ENCODE measurements at places on chromosomes 3 and 15. TPM values are rescaled to one million over a fixed set of nuclear protein-coding genes. Genes with fewer than 3 reads are reported as not detected.

Gene CTXN2
- 0.18 TPM for total RNA-seq

GRCh38 chr3:184440151-184440550 is 60.3 kb downstream of the CHRD start:
- peaks cover 8% of the 10 kb centered on the region for H3K27me3 ChIP-seq
- no peak overlapping the region for H3K4me3 ChIP-seq
- no peaks in the 10 kb centered on the region for H3K4me1 ChIP-seq
- no peak for DNase-seq
- H3K27ac ChIP-seq: no peak overlapping the region

GRCh38 chr3:55639896-55640765 is 153.0 kb upstream of the WNT5A start:
- H3K4me1 ChIP-seq: peaks cover 7% of the 10 kb centered on the region
- no peak overlapping the region for H3K4me3 ChIP-seq
- no peaks in the 10 kb centered on the region for H3K27me3 ChIP-seq

Gene BHLHE40
- 17.4 TPM for total RNA-seq

DNA sequence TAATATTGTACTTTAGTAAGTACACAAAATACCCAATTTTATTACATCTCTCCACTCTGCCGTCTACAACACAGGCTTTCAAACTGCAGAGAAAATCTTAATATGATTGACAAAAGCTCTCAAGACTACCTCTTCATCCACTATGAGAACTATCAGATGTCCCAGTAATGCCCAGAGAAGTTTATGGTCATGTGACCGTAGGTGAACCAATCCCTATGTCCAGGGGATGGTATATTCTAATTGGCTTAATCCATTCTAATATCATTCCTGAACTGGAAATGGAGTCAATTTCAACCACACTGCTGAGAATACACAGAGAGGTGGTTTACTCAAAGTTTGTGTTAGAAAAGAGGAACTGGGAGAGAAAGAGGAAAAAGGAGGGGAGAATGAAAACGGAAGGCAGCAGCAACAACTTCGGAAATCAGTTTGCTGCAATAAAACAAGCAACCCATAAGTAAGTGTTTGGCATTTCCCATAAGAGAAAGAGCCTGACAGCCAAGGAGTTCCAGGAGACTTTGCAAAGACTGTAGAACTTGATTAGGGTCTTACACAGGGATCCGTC is 7.3 kb downstream of the SST start:
- H3K36me3 ChIP-seq: no peaks in the 10 kb centered on the region
- no peak overlapping the region for H3K27ac ChIP-seq
- no peaks in the 10 kb centered on the region for H3K4me1 ChIP-seq
- no peaks in the 10 kb centered on the region for H3K27me3 ChIP-seq
- no peak overlapping the region for H3K4me3 ChIP-seq

DNA sequence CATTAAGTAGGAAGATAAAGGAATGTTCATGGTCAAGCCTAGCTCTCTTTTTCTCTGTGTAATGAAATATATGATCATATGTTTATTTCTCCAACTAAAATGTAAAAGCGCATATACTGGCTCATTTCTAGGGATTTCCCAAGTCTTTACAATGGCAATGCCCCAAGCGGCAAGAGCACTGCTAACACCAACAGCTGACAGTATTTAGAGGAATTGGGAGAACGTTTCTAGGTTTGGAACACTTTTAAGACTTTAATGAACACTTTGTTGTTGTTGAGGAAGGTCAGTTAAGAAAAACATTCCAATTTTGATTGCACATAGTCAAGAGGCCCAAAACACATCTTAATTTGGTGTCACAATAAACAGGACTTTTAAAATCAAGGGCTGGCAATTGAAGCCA is 132.7 kb downstream of the ATP8B4 start:
- peaks cover 35% of the 10 kb centered on the region for H3K4me1 ChIP-seq
- H3K4me3 ChIP-seq: no peak overlapping the region
- H3K27ac ChIP-seq: peak overlapping the region; percentile 16
- H3K36me3 ChIP-seq: no peaks in the 10 kb centered on the region

- H3K4me1 ChIP-seq: peaks cover 90% of the 10 kb centered on the region
- no peaks in the 10 kb centered on the region for H3K27me3 ChIP-seq
- H3K4me3 ChIP-seq: no peak overlapping the region
- H3K36me3 ChIP-seq: peaks cover 59% of the 10 kb centered on the region
- peak; percentile 82 for DNase-seq
Measured at GRCh38 chr3:128804017-128804810, 75.2 kb upstream of the ACAD9 start.

DNA sequence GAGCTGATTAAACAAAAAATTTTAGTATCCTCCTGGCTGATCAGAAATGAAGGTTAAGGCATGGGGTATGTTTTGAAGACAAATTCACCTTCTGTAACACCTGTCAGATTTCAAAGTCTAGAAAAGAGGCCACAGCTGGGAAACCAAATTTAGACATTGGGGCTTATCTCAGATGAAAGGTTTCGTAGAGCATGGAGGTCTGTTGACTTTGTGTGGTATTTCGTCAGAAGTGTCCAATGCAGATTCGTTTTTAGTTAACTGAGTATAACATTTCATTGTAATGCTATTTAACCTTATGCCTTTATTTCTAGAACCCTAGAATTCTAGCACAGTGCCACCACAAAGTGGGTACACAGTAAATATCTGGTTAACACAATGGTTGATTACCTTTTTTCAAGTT is 61.7 kb downstream of the FNDC3B start:
- H3K36me3 ChIP-seq: no peaks in the 10 kb centered on the region
- H3K27me3 ChIP-seq: no peaks in the 10 kb centered on the region
- no peak overlapping the region for H3K27ac ChIP-seq
- peaks cover 98% of the 10 kb centered on the region for H3K4me1 ChIP-seq
- DNase-seq: peak; percentile 34

Gene ZMYND10
- total RNA-seq: 0.92 TPM

DNA sequence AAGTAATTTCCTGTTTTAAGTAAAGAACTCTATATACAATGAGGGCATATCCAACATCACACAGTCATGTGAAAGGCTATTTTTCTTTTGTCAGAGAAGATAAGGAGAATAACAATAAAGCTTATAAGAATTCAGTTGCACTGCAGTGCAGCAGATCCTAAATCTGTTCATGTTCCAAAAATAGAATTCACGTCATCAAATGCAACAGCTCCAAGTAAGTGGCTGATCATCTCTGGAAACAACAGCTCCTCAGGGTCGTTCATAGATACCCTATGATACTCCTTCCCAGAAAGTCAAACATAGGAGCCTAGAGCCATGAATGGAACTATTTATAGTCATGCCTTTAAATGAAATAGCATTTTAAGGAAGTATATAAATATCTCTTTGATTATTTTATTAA is 100.2 kb downstream of the FMN1 start:
- no peak overlapping the region for H3K4me3 ChIP-seq
- no peak overlapping the region for H3K27ac ChIP-seq
- H3K4me1 ChIP-seq: no peaks in the 10 kb centered on the region
- no peaks in the 10 kb centered on the region for H3K36me3 ChIP-seq
- peak; percentile 56 for DNase-seq
- no peaks in the 10 kb centered on the region for H3K27me3 ChIP-seq

DNA sequence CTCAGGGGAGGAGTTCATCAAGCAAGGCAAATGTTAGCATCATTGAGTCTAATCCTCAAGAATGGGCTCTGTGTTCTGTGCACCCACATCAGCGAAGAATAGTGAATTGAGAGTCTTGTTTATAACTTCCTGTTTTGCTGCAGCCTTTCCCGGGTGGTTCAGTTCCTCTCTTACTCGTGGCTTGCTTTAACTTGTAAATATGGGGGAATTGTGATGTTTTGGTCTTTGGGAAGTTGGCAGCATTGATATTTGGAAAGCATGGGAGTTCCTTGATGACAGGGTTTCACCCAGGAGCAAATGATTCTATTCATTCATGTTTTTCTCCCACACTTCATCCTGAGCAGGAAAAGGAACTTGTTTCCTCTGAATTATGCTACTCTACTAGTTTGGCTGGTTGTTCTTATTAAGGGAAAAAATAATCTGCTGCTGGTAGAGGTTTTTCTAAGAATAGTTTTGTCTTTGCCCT is 40.4 kb downstream of the GPD1L start:
- H3K4me3 ChIP-seq: no peak overlapping the region
- H3K27me3 ChIP-seq: no peaks in the 10 kb centered on the region
- peaks cover 10% of the 10 kb centered on the region for H3K4me1 ChIP-seq
- DNase-seq: peak; percentile 39
- H3K36me3 ChIP-seq: peaks cover 50% of the 10 kb centered on the region

Gene SLC9C1
- total RNA-seq: 1.1 TPM

Gene CD276
- total RNA-seq: 185 TPM

DNA sequence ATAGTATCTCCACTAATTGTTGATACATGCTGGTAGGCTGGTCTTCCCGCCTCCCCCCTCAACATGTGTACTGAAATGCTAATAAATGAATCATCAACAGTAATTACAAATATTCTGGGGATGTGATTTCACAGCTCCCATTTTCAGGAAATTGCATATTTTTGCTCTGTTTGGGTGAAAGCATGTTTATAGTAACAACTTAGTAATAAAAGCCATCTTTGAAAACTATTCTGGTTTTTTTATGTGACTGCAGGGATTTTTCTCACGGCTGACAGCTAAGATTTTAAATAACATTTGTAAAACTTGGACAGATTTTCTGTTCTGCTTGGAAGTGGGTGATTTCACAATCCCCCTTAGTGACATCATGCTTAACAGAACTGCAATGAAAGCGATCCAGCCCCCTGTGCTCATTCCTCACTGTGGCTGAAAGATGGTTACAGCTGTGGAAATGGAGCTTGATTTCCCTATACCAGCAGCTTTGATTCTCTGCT is 25.6 kb upstream of the FAM174B start:
- no peaks in the 10 kb centered on the region for H3K4me1 ChIP-seq
- no peak overlapping the region for H3K27ac ChIP-seq
- H3K4me3 ChIP-seq: no peak overlapping the region

Gene TMC3
- total RNA-seq: not detected

- H3K27ac ChIP-seq: peak overlapping the region; percentile 61
- peaks cover 17% of the 10 kb centered on the region for H3K4me1 ChIP-seq
- H3K4me3 ChIP-seq: peak overlapping the region; percentile 26
- DNase-seq: peak; percentile 56
- no peaks in the 10 kb centered on the region for H3K27me3 ChIP-seq
Measured at GRCh38 chr3:72100080-72100511, 315.1 kb upstream of the PROK2 start.

Measured in stomach (tissue), 19 donors.